ENCODE measurements at places on chromosomes 2 and 18.

DNA sequence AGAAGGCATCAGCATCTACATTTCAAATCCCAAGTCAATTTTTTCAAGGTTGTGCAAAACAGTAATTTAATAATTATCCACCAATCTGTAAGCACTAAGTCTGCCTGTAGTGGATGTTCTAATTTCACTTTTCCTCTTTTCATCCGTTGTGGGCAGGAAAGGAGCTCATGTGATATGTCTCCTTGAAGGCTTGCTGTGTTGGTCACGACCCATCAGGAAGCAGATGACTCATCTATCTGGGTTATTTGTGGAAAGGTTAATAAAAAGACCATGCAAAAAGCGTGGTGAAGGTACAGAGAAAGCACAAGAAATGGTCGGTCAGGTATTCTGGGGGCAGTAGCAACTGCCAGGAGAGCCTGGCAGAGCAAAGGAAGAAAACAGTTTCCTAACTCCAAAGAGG is 476.7 kb upstream of the RAB6C start:
- no peak overlapping the region for H3K27ac ChIP-seq
- H3K4me1 ChIP-seq: no peaks in the 10 kb centered on the region
- no peaks in the 10 kb centered on the region for H3K36me3 ChIP-seq
- no peak for DNase-seq
- no peak overlapping the region for H3K4me3 ChIP-seq

DNA sequence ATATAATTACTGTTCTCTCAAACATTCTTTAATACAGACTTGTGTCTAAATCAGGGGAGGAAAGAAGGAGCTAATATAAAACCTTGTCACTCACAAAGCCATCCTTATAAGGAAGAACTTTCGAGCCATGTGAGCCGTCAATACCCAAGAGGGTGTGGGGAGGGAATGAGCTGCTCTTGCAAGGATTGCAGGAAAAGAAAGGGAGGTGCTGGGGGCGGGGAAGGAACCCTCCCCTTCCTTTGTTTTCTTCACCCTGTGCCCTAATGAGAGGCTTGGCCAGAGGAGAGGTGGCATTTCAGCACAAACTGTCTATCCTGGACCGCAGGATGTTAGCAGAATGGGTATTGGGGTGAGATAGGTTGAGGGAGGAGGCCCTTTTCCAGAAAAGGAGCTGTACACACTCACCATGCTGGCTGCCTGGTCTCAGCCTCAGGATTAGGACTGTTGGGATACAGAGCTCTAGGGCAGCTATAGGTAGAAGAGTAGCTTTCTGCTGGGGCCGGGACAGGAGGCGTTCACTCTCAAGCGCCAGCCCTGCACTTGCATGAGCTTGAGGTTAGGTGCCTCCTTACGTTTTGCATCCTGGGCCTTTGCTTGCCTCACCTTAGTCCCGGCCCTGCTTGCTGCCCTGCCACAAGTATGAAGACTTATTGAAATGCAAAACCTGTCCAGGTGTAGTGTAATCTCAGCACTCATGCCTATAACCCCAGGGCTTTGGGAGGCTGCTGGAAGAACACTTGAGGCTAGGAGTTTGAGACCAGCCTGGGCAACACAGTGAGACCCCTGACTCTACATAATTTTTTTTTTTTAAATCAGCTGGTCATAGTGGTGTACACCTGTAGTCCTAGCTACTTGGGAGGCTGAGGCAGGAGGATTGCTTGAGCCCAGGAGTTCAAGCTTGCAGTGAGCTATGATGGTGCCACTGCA is 190.5 kb downstream of the LOXHD1 start:
- no peak overlapping the region for H3K4me3 ChIP-seq
- no peaks in the 10 kb centered on the region for H3K36me3 ChIP-seq
- no peaks in the 10 kb centered on the region for H3K27me3 ChIP-seq
- DNase-seq: no peak
- H3K4me1 ChIP-seq: no peaks in the 10 kb centered on the region
- H3K27ac ChIP-seq: no peak overlapping the region

DNA sequence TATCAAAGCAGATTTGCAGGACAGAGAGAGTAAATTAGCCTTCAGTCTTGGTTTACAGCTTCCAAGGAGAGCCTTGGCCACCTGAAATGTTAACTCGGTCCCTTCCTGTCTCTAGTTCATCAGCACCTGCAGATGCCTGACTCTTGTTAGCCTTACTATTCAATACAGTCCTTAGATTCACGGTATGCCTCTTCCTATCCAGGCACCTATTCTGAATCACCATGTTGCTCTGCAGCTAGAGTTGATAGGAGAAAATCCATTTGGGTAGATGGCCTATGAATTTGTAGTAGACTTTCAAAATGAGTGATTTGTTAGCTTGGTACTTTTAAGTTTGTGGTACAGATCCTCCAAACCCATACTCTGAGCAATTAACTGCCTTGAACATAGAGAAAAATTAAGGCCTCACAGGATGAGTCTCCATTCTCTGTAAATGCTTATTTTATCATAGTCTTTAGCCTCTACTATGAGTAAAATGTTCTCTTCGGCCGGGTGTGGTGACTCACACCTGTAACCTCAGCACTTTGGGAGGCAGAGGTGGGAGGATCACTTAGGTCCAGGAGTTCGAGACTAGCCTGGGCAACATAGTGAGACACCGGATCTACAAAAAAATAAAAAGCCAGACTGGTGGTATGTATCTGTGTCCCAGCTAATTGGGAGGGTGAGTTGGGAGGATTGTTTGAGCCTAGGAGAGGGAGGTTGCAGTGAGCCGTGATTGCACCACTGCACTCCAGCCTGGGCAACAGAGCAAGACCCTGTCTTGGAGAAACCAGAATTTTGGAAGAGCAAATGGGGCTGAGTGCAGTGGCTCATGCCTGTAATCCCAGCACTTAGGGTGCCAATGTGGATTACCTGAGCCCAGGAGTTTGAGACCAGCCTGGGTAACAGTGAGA is 32.9 kb downstream of the PTCD3 start:
- H3K27me3 ChIP-seq: no peaks in the 10 kb centered on the region

DNA sequence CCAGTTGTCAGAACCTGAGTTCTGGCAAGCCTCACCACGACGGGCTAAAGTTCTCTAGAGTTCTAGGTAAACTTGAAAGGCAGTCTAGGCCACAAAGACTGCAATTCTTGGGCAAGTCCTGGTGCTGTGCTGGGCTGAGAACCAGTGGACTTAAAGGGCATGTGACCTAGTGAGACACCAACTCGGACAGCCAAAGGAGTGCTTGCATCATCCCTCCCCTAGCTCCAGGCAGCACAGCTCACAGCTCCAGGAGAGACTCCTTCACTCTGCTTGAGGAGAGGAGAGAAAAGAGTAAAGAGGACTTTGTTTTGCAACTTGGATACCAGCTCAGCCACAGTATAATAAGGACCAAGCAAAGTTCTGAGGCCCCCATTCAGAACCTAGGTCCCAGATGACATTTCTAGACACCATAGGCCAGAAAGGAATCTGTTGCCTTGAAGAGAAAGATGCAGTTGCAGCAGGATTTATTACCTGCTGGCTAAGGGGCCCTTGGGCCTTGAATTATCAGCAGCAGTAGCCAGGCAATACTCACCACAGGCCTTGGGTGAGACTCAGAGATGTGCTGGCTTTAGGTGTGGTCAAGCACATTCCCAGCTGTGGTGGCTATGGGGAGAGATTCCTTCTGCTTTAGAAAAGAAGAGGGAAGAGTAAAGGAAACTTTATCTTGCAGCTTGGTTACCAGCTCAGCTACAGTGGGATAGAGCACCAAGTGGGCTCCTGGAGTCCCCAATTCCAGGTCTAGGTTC is 51.8 kb downstream of the UPP2 start:
- no peak overlapping the region for H3K27ac ChIP-seq
- no peaks in the 10 kb centered on the region for H3K4me1 ChIP-seq
- no peak overlapping the region for H3K4me3 ChIP-seq
- no peaks in the 10 kb centered on the region for H3K36me3 ChIP-seq
- peaks cover 2% of the 10 kb centered on the region for H3K27me3 ChIP-seq
- no peak for DNase-seq

DNA sequence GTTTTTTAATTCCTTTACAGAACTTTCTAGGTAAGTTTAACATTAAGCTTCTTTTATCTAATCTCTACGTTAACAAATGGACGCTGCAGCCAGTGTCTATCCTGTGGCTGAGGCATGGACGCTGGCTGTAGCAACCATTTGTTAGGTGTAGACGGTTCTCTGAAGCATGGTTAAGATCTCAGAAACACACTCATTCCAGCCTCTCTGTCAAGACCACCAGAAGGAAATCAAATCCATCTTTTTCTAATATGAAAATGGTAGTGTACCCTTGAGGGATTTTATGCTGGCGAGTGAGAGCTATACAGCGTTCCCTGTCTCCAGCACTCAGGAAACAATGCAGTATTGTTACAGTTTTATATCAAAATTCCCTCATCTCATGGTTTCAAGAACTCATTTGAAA is 78.0 kb downstream of the DTNB start:
- H3K4me1 ChIP-seq: peaks cover 18% of the 10 kb centered on the region
- H3K27me3 ChIP-seq: no peaks in the 10 kb centered on the region
- DNase-seq: no peak
- H3K4me3 ChIP-seq: no peak overlapping the region
- H3K27ac ChIP-seq: no peak overlapping the region

GRCh38 chr18:13416208-13416607 is 197.6 kb downstream of the LDLRAD4 start:
- no peaks in the 10 kb centered on the region for H3K27me3 ChIP-seq
- DNase-seq: peak; percentile 17
- H3K36me3 ChIP-seq: peaks cover 13% of the 10 kb centered on the region
- no peak overlapping the region for H3K4me3 ChIP-seq

DNA sequence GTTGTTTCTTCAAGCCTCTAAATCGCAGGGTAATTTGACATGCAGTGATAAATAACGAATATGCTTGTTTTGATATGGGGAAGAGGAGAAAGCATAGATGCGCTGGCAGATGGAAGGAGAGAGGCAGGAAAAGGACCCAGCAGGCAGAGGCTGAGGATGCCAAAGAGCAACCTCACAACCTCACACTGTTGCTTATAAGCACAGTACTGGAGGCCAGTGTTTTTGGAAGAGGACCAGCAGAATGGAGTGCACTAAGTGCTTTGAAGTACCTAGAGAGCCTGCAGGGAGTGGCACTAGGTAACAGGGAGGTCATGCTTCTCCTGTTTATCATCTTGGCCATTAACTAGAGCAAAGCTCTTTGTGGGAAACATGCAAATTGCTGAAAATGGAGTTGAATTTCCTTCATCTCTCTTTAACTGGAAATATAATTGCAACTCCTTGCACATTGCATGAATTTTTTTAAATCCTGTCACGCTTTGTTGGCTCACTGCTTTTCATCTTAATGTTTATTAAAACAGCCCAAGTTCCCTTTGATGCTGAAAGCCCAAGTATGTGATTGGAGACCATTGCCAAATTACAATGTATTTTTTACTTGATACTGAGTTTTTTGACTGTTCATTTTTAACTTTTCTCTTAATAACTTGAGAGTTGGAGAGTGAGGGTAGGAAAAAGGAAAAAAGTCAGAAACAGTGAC is 236.4 kb downstream of the LRRTM1 start:
- H3K36me3 ChIP-seq: no peaks in the 10 kb centered on the region
- H3K4me3 ChIP-seq: no peak overlapping the region
- H3K4me1 ChIP-seq: no peaks in the 10 kb centered on the region
- DNase-seq: no peak
- H3K27ac ChIP-seq: no peak overlapping the region

DNA sequence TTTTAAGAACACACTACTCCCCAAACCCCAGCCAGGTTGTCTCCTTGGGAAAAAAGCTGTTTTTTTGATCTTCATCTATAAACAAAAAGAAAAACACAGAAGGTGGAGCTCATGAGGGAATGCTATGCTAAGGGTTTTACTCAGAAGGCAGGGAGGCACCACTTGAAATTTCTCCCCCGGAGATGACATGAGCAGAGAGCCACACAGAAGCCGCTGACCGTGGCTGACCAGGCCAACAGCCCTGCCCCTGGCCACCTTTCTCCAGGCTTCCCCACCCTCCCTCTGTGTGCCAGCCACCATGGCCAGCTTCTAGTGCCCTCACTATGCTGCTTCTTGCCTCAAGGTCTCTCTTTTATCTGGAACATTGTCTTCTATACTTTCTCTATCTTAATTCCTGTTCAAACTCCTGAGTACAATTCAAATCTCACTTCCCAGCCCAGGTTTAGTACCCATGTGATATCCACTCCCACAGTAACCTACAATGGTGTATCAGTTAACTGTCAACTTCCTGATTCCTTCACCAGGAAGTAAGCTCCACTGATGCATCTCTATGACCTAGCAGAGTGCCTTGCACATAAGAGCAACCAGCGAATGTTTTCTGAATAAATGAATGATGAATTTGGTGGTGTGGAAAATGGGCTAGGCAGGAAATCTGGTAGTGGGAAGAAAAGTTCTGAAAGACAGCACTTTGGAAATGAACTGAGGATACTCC is 15.3 kb downstream of the LAPTM4A start:
- H3K4me3 ChIP-seq: no peak overlapping the region
- H3K27ac ChIP-seq: no peak overlapping the region
- H3K36me3 ChIP-seq: peaks cover 57% of the 10 kb centered on the region
- no peak for DNase-seq
- no peaks in the 10 kb centered on the region for H3K4me1 ChIP-seq
